ENCODE measurements at places on chromosomes 4 and X.

- no peak for DNase-seq
These were observed 573.8 kb upstream of the NDST4 start for GRCh38 chr4:115687052-115687755.

DNA sequence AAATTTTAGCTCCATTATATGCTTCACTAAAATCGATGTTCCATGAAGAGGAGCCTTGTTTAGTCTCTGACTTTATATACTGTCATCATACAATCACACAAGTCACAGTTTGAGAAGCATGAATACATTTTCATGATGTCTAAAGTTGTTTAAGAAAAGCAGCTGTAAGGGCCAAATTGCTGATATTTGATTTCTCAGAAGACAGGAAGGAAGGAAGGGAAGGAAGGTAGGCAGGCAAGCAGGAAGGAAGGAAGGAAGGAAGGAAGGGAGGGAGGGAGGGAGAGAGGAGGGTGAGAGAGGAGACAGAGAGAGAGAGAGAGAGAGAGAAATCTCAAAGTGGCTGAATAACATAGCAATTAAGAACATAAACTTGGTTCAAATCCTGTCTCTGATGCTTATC is 153.7 kb downstream of the RTL9 start:
- no peak for DNase-seq

- no peak for DNase-seq
These were observed 89.3 kb upstream of the HHIP start for GRCh38 chr4:144556636-144557035.

- DNase-seq = no peak
These were observed 154.1 kb downstream of the NLGN4X start for GRCh38 chrX:6074532-6074931.

DNA sequence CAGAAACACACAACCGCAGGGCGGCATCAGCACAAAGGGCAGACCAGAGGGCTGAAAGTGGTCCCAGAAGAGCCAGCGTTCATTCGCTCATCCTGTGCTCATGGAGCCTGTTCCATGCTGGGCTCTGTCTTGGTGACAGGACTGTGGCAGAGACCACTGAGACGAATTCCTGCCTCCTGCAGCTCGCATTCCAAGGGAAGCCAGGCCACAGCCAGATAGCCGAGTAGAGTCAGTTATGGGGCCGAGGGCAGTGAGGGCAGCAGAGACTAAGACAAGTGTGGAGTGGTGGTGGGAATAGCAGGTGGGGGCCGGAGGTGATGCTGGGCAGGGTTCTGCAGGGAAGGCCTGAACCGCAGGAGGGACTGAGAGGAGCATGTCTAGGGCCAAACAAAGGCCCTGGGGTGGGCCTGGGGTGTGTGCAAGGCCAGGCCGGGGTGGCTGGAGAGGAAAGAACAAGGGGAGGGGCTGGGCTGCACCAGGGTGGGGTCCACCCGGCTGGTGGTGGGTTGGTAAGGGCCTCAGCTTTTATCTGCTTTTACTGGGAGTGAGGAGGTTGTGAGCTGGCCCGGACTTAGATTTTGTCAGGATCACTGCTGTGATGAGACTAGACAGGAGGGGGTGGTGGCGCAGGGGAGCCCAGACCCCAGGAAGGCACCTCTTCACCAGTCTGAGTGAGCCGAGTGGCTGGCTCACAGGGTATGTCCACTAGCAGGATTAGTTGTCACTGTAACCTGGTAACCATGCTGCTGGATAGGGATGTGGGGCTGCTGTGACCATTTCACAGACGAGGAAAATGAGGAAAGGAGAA is 6.3 kb downstream of the PSAPL1 start:
- no peak for DNase-seq

Data from HuH-7 (cell line).